ENCODE measurements at places on chromosomes 7 and 10. TPM values are rescaled to one million over a fixed set of nuclear protein-coding genes. Genes with fewer than 3 reads are reported as not detected.
A peak's percentile ranks its signal among the peaks of the same experiment; 100 is the strongest.

Gene EN2
- total RNA-seq = not detected

Gene EIF3B
- 143 TPM for total RNA-seq

Gene VIPR2
- not detected for total RNA-seq

Gene CYP3A7
- not detected for total RNA-seq

Gene ARID5B
- 16.1 TPM for total RNA-seq

Gene STEAP1B
- total RNA-seq = 2.2 TPM

- peak; percentile 16 for DNase-seq
Measured at GRCh38 chr7:129522088-129522970, 20.0 kb downstream of the SMKR1 start.

DNA sequence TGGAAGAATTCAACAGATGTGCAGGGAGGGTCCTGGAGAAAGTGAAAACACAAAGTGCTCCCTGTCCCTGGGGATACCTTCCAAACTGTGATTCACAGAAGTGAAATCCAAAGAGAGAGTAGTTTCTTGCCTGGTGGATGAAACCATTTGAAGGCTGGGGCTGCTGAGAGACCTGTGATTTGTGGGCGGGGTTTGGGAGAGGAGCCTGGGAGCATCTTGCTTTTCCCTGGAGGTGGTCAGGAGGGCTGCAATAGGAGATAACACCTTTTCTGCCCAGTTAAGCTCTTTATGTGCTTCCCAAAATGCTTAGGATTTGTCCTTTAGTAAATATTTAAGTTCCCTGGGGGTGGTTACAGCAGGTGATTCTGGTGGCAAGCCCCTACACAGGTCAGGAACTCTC is 105.3 kb upstream of the TPK1 start:
- no peak for DNase-seq

DNA sequence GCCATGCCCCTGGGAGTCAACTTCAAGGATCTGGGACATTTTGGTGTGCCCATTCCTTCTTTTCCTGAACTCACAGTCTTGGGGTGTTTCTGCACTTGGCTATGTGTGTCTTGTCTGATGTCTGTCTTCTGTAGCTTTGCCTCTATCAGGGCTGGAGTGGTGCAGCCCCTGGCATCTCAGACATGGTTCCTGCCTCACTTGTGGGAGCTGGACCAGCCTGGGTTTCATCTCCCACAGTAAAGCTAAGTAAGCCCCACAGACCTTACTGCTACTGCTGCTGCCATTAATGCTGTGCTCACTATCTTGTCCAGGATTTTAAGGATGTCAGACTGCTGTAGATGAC is 59.0 kb downstream of the ADCYAP1R1 start:
- DNase-seq = no peak

- DNase-seq = peak; percentile 53
Measured at GRCh38 chr7:2012981-2013380, 219.8 kb downstream of the MAD1L1 start.

DNA sequence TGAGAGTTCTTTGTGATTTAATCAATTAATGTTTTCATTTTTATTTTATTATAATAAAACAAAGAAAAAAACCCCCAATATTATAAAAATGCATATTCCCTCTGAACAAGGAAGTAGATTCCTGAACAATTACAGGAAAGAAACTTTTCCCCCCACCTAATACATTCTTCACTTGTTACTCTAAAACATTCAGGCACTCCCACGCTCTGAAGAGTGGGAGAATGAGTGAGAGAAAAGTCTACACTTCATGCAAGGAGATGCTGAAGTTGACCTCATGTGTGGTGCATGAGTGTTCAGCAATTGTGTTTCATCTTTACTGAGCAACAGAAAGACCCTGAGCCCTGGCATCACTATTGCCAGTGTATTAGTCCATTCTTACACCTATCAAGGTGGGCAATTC is 244.2 kb upstream of the IGFBP3 start:
- DNase-seq = no peak

DNA sequence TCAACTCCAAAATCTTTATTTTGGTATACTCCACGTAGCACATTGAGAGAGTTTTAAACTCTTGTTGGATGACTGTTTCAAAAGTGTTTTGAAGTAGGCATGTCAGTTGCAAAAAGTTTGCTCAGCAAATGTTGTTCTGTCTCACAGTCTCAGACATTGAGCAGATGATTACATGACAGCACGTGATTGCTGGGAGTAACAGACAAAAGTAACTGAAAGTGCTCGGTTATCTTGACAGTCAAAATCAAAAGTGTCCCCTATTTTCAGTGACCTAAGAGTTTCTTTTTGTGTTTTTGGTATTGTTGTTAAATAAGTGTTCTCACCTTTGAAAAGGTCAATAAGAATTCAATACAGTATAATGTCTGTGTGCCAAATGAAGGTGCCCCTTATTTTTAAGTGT is 84.3 kb downstream of the CFTR start:
- DNase-seq = no peak

GRCh38 chr7:81819861-81820260 is 50.0 kb upstream of the HGF start:
- DNase-seq = no peak

GRCh38 chr7:152674860-152675758 is 832 bp downstream of the XRCC2 start:
- DNase-seq = no peak

- no peak for DNase-seq
Measured at GRCh38 chr10:83849150-83849549, 290.2 kb upstream of the GHITM start.

GRCh38 chr7:24313777-24314176 is 29.8 kb downstream of the NPY start:
- no peak for DNase-seq

GRCh38 chr7:88928276-88928675 is 132.7 kb upstream of the TEX47 start:
- no peak for DNase-seq

- no peak for DNase-seq
Measured at GRCh38 chr7:157679607-157680006, 342.8 kb downstream of the DNAJB6 start.
